M059J (cell line): ENCODE measurements at places on chromosomes 6 and 20.

- DNase-seq = peak; percentile 25
Observed at GRCh38 chr6:117346142-117346930, 79.4 kb downstream of the ROS1 start.

- DNase-seq = no peak
Observed at GRCh38 chr6:56364431-56364826, 117.0 kb upstream of the COL21A1 start.

DNA sequence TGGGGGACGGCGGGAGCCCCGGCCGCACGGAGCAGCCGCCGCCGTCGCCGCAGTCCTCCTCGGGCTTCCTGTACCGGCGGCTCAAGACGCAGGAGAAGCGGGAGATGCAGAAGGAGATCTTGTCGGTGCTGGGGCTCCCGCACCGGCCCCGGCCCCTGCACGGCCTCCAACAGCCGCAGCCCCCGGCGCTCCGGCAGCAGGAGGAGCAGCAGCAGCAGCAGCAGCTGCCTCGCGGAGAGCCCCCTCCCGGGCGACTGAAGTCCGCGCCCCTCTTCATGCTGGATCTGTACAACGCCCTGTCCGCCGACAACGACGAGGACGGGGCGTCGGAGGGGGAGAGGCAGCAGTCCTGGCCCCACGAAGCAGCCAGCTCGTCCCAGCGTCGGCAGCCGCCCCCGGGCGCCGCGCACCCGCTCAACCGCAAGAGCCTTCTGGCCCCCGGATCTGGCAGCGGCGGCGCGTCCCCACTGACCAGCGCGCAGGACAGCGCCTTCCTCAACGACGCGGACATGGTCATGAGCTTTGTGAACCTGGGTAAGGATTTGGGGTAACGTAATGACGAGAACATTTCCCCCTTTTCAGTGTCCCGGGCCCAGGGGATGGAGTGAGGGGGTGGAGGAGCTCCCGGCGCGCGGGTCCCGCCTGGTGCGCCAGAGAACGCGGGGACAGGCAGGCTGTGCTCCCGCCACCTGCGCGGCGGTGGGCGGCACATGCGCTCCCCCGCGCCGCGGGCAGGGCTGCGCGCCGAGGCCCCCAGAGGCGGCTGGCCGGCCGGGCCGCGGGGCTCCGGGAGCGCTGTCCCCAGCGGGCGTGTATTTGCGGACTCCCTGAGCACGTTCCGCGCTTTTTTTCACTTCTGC lies 1.4 kb downstream of the BMP6 start:
- peak; percentile 22 for DNase-seq

DNA sequence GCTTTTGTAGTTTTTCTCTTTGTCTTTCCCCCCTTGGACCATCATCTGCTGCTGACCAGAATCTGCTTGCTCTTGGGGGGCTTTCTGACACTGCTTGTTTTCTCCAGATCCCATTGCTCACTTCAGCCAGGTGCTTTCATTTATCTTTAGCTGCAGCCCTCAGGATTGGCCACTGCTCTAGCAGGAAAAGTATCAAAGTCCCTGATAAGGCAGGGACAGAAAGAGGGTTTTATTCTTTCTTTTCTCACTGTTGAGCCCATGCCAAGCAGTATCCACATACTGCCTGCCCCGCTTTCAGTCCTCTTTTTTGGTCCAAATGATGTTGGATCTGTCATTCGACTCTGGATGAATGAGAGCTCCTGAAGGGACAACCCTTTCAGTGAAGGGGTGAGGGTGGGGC lies 141.4 kb downstream of the DNAH8 start:
- DNase-seq = no peak

DNA sequence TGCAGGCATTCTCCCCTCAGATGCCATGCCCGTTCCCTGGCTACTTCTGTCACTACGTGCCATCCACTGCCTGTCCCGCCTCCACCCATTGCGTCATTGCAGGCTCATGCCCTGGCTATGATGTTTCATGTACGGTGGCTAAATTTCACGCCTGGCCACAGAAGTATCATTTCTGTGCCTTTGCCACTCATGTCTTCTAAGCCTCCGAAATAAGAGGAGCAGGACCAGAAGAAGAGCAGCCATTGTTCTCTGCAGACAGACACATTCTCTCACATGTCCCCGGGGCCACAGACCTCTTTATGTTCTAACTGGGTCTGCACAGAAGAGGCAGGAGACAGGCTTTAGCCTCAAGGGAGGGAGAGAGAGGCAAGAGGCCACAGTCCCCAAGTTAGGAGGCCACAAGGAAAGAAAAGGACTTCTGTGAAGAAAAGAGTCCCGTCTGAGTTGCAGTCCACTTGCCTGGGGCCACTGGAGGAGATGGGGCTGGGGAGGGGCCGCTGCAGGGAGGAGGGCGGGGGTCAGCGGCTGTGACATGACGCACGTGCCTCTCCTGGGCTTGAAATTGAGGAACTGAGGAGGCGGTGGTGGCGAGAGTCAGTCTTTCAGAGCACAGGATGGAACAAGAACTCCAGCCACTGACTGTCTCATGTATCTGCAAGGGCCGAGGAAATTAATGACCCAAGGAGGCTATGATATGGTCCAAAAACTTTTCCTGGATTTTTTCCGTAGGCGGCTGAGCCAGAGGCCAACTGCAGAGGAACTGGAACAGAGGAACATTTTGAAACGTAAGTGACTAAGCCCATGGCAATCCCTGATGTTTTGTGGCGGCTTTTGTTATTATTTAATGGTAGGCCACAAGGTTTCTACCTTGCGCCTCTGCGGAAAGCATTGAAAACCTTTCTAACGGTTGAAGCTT lies 55.9 kb downstream of the TBC1D7 start:
- no peak for DNase-seq

- peak; percentile 6 for DNase-seq
Observed at GRCh38 chr6:50145125-50145524, 95.4 kb upstream of the DEFB112 start.

DNA sequence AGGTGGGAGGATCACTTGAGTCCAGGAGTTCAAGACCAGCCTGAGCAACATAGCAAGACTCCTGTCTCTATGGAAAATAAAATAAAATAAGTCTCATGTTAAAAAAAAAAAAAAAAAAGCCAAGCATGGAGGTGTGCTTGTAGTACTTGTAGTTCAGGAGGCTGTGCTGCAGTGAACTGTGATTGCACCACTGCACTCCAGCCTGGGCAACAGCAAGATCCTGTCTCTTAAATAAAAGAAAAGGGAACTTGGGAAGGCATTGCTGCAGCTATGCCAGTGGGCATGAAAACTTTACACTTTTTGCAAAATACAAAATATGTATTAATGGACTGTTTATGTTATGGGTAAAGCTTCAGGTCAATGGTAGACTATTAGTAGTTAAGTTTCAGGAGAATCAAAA lies 37.5 kb upstream of the REV3L start:
- no peak for DNase-seq
